Suppressor macrophage treated with lipopolysaccharide for 4 hours (primary cell): ENCODE measurements at places on chromosomes 16 and 17.
A peak's percentile ranks its signal among the peaks of the same experiment; 100 is the strongest.

DNA sequence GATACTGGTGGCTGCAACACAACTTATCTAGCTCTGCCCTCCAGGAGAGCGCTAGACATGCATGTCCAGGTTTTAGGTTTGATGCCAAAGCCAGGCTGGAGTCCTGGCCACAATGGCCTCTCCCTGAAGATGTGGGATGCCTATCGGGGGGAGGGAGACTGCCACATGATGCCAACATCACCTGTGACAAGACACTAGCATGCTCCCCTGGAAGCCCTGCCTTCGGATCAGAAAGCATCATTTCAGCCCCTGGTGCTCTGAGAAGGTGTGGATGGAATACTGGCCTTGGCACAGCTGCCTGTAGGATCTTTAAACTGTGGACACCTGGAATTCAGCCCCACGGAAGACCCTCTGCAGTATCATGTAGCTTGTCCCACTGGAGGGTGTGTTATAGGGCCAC lies 93.5 kb downstream of the SHISA6 start:
- DNase-seq = no peak

GRCh38 chr17:77212081-77212832 lies 71.5 kb downstream of the SEC14L1 start:
- peak; percentile 69 for DNase-seq

- DNase-seq = no peak
Measured at GRCh38 chr17:50133028-50133768, 3.2 kb upstream of the SAMD14 start.

DNA sequence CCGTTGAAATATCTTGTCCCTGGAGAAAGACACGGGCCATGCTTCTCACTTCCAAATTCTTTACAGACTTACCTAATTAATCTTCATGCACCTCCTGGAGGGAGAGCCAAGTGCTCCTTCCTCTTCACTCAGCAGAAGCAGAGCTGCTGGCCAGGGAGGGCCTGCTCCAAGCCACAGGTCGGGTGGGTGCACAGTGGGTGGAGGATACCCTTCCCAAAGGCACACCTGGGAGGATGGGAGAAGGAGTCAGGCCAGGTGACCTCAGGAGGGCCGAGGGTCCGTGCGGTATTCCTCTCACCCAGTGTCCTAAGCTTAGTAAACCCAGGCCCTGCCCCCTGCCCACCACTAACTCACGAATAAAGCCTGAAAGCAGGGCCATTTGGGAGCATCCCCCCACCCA lies 171.3 kb upstream of the RPL38 start:
- no peak for DNase-seq

- DNase-seq = no peak
Measured at GRCh38 chr16:80447241-80447640, 93.6 kb upstream of the DYNLRB2 start.

GRCh38 chr17:1413281-1413791 lies 13.3 kb upstream of the YWHAE start:
- DNase-seq = peak; percentile 26

DNA sequence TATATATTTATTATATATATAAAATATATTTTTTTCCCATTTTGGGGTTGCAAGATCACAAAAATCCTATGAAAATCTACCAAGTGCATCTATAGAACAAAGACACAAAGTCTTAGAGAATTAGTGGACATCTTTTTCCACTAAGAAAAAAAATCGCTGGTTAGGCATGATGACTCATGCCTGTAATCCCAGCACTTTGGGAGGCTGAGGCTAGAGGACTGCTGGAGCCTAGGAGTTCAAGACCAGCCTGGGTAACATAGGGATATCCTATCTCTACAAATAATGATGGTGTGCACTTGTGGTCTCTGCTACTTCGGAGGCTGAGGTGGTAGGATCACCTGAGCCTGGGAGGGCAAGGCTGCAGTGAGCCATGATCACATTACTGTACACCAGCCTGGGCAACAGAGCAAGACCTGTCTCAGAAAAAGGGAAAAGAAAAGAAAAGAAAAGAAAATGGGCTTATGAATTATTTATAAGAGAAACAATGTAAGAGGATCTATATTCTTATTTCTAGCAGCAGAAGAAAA lies 185.1 kb upstream of the PSMD7 start:
- DNase-seq = no peak

DNA sequence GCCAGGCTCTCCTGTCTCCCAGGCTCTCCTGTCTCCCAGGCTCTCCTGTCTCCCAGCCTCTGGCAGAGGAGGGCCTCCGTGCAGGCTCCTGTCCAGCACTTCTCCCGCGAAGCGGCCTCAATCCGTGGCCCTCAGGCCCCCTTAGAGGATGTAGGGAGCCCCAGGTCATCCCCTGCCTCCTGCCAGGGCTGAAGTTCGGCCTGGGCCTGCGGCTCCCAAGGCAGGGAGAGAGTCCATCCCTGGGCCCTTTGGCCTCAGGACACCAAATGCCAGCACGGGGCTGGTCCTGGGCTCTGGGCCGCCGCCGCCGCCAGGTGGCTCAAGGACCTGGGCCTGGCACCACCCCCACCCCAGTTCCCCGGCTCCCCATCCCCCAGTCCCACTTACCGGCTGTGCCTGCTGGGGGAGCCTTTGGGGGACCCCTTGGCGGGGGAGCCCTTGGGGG lies 370 bp downstream of the EVPL start:
- DNase-seq = no peak

DNA sequence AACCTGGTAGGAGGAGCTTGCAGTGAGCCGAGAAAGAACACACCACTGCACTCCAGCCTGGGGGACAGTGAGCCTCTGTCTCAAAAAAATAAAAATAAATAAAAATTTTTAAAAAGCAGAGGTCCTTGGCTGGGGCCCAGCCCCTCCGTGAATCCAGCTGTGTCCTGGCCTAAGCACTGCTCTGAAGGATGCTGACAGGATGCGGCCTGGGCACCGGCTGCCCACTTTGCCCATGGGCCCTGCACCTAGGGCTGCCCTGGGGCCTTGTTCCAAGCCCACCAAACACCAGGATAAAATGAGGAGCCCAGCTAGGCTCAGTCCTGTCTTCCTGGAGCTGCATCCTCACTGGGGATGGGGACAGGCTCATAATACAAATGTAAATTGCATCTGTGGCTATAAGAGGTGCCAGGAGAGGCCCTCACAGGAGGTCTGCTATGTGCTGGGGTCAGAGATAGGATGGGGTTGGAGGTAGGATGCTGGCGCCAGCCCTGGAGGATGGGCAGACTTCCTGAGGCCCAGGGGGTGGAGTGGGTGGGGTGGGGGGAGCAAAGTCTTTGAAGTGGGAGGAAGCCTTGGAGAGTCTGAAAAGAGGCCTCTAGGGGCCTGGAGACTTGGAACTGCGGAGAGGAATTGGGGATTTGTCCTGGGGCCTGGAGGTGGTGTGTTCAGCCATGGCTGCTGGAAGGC lies 6.2 kb downstream of the C16orf89 start:
- DNase-seq = no peak

GRCh38 chr17:47719411-47720152 lies 13.5 kb upstream of the TBX21 start:
- peak; percentile 58 for DNase-seq

DNA sequence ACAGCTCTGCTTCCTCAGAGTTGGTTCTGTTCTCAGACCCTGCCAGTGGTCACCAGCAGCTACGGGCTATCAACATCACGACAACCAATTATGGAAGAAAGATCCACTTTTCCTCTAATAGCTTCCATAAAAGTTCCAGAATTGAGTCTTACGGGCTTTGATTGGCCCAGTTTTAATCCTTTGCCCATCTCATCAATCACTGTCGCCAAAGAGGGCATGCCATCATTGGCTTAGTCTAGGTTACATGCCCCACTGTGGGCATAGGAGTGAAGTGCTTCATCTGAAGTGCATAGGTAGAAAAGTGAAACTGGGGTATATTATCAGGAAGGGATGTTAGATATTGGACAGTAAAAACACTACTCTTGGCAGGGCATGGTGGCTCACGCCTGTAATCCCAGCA lies 76.6 kb upstream of the DHX40 start:
- DNase-seq = no peak

DNA sequence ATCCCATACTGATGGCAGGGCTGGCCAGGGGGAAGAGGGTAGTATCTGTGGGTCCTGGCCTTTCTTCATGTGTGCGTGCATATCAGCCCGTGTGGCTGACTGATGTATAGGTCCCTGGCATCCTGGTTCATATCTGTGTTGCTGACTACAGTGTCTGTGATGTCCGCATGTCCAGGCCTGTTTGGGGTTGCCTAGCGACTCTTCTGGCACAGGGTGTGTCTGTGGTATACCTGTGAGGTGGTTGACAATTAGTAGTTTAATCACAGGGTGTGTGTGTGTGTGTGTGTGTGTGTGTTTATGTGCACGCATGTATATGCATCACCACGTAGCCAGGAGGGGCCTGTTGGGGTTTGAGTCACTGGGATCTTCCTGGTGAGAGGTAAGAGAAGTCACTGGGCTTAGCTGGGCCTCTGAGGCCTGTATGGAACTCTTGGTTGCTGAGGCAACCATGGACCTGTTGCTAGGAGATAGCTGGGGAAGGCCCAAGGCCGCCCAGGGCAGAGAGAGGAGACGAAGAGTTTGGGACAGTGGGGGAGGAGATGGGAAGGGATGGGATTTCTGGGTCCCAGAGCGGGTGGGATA lies 603 bp upstream of the TMEM95 start:
- no peak for DNase-seq

GRCh38 chr17:36597866-36598777 lies 3.3 kb upstream of the MRM1 start:
- DNase-seq = no peak

- peak; percentile 71 for DNase-seq
Measured at GRCh38 chr17:2828397-2829038, 32.3 kb downstream of the RAP1GAP2 start.

- DNase-seq = no peak
Measured at GRCh38 chr17:73293480-73293911, 18.3 kb downstream of the CDC42EP4 start.

GRCh38 chr17:8210761-8211458 lies 535 bp upstream of the AURKB start:
- DNase-seq = no peak

DNA sequence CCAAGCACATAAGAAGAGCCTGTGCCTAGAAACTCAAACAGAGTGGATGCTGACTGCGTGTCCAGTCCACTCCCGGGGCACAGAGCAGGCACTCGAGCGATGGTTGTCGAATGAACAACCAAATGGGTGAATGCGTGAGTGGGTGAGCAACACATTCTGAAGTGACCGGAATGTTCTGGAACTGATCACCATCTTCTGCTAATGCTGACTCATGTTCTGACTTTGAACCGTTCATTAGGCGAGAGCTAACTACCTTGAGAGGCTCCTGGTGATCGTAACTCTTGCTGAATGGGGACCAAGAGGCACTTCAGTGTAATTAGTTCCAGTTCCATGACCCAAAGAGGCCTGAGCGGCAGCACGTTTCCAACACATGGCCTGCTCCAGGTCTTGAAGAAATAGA lies 37.9 kb downstream of the IRF8 start:
- DNase-seq = no peak

DNA sequence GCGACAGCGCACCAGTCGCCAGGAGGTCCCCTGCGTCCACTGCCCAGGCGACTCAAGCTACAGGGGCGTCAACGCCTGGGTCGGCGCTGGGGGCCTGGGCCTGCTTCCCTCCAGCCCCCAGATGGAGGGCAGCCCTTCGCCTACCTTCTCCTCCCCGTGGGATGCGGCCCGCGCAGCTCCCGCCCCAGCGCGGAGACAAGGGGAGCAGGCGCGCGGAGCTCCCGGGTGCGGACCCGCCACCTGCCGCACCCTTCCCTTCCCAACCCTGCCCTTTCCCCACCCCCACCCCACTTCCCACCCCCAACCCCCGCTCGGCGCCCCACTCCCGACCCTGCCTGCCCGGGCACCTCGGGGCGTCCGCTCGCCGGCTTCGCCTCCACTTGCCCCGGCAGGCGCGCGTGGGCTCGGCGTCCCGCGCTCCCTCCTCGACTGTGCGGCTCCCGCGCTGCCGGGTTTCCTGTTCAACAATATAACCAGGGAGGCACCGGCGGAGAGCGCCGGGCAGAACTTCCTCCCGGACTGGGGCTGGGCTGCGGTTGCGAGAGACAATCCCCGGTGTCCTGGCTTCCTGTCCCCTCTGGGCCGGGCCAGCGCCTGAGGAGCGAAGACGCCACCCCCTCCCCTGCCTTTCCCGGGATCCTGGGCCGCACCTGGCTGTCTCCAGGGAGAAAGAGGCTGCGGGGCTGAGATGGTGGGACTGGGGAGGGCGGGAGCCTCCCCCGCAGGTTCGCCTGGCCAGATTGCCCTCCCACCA lies at the start of gene ARHGAP27:
TSS of gene ARHGAP27 (minus strand) at position 466 of the 754 bp plus-strand sequence. CDS start 2,591 bp downstream, outside the sequence.
- DNase-seq = peak; percentile 65

DNA sequence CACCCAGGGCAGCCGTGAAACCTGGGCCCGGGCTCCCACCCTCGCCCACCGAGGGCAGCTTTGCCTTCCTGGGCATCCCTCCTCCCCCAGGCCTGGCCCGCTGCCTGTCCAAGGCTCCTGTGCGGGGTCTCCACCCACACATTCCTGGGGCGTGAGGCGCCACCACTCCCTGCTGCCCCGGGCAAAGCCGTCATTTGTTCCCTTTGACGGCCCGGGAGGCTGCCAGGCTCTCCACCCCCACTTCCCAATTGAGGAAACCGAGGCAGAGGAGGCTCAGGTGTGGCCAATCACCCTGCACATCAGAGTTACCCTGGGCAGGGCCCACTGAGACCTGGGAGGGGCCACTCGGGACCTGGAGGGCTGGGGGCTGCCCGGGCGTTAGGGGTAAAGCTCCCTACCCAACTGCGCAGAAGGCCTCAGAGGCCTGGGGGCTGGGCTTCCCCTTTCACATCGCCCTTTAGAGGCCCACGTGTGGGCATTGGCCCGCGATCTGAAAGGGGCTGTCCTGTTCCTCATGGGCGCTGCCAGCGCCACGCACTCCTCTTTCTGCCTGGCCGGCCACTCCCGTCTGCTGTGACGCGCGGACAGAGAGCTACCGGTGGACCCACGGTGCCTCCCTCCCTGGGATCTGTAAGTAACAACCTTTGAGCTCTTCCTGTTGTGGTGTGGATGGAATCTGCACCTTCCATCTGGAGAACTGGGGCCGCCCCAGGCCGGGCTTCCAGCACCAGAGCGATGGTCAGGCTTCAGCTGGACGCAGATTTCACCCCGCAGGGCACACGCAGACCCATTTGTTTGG lies at the start of gene MSLN:
TSS of gene MSLN (plus strand) at position 190 of the 799 bp plus-strand sequence. CDS start 1,947 bp downstream, outside the sequence.
- no peak for DNase-seq

DNA sequence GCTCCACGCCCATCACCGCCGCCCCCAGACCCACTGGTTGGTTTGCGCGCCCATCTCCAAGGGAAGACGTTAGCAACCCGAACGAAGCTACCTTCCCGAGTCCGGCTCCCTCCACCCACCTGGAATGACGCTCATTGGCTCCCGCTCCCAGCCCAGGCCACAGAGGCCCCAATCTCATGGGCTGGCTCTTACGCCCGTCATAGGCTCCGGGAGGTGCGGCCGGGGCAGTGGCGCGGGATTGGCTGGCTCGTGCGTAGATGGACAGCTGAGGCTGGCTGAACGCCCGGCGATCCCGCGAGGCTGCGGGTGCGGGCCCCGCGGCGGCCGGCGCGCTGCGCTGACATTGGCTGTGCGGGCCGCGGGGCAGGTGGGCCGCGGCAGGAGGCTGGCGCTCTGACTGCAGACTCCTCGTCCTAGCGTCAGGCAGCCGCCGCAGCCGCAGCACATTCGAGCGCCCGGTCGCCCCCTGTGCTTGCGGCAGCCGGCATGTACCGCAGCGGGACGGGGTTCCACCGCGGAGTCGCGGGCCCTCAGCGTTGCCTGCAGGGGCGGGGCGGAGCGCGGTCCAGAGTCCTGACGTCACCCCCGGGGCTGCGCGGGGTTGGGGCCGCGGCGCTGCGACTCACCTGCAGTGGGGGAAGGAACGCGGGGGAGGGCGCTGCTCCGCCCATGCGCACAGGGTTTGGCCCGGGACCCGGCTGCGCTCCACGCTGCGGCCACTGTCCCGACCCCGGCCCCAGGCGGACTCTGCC lies 453 bp upstream of the MYH10 start:
- peak; percentile 96 for DNase-seq
